Stimulated activated CD8-positive, alpha-beta memory T cell treated with anti-CD3 and anti-CD28 coated beads, Interleukin-15, amount 100 ng/mL, for 4 hours (primary cell): ENCODE measurements at places on chromosomes 7 and 10.

GRCh38 chr10:108072466-108072865, 908.0 kb upstream of the SORCS1 start:
- no peak for DNase-seq

DNA sequence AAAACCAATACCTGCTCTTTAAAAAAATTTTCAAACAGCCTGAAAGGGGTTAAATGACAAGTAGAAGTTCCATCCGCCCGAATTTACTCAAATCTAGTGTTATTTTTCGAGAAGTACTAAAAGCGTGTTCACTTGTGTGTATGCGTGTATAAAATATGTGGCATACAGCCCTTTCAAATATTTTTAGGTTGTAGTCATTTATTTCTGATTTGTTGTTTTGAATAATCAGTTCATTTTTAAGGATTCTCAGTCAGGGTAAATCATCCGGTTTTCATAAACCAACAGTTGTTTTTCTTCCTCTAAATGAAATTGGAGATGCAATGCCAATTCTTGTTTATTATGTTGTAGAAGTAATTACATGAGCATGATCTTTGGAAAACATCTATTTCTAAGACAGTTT, 6.9 kb upstream of the SUN1 start:
- no peak for DNase-seq

DNA sequence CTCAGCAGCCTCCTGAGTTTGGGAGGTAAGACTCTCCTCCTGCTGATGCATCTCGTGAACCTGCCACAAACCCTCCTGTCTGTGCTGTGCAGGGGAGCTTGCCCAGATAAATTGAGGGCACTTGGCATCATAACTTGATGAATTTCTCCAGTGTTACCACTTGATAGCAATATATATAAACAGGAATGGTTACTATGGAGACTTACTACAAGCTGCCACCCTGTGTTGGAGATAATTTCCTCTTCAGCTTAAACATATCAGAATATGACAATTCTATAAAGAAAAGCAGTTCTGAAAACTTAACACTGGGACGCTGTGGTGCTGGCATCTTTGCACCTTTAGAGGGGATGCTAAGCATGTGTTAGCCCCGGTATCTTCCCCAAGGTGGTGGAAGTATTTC, 14.9 kb downstream of the PFKFB3 start:
- no peak for DNase-seq

DNA sequence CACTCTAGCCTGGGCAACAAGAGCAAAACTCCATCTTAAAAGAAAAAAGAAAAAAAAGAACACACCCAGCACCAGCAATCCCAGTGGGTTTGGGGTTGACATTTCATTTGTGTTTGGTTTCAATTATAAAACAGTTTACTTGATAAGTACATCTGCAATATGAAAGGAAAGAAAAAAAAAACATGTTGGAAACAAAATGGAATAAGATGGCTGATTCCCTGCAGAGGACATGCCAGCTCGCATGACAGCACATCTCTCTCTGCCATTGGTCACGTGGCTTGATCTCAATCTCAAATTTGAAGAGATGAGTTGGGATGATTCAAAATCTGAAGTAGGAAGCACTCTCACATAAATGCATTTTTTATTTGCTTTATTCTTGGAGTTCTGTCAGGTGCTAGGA, 28.0 kb downstream of the MYOF start:
- no peak for DNase-seq

- no peak for DNase-seq
These were observed 407.5 kb upstream of the AUTS2 start for GRCh38 chr7:69190763-69191162.

DNA sequence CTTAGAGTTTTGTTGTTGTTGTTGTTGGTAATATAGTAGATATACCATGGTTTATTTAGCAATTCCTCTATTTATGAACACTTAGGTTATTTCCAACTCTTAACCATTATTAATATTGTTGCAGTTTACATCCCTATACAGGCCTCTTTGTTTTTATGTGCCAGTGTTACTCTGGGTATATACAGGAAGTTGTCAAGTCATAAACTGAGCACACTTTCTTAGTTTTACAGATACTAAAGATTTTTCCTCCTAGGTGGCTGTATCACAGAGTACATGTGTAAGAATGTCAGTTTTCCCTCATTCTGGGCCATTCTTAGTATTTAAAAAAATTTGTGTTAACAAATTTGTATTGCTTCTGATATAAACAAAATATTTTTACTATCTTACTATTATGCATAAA, 128.4 kb downstream of the ARL4A start:
- DNase-seq: no peak

DNA sequence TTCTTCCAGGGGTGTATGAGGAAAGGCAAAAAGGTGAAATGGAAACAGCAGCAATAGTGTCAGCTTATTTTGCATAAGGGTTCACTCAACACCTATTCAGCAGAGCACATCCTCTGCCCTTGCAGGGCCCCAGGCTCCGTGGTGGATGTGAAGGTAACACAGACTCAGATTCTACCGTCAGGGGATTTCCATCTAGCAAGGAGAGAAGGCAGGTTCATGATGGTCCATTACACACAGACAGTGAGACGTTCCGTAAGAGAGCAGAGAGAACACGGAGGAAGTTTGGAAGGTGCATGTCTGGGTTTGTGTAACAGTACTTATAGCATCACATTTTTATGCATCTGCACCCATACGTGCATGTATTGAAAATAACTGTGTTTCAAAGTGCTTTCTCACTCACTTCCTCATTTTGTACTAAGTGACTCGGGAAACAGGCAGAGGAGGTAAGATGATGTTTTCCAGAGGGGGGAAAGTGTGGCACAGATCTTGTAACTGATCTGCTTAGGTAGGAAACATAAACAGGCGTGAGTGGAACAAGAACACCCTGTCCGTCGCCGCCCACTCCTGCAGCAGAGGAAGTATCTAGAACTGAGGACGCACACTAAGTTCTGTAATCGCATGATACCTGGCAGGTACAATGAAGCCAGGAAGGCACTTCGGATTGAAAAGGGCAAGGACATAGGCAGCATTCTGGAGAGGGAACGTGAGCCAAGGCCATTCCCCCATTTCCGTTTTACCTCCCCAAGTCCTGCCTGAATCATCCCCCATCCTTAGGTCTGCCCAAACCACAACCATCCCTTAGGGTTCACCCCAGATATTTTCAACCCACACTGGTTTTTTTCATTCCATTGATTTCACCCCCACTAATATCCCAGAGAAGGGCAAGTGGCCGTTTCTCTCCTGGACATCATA, 1.0 kb upstream of the ENO4 start:
- no peak for DNase-seq

- DNase-seq: no peak
These were observed 51.6 kb downstream of the TFPI2 start for GRCh38 chr7:93838966-93839365.

DNA sequence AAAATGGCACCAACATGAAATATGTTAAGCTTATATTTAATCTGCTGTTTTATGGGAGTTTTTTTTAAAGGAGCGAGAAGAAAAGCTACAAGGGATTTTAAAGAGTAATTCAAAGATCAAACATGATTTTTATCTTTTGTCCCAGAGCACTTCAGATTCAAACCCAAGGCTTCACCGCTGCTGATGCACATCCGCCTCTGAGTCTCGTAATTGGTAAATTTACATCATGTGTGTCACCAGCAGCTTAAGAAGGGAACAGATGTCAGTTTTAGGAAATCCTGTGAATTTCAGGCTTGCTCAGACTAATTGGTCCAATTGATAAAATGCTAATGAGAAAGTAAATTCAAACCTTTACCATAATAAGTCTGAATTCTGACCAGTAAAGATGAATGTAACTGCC, 406.3 kb downstream of the GFRA1 start:
- DNase-seq: no peak

- no peak for DNase-seq
These were observed 88.7 kb upstream of the ZWINT start for GRCh38 chr10:56449770-56450169.

- DNase-seq: no peak
These were observed 379.2 kb downstream of the NRG3 start for GRCh38 chr10:82254237-82254636.

DNA sequence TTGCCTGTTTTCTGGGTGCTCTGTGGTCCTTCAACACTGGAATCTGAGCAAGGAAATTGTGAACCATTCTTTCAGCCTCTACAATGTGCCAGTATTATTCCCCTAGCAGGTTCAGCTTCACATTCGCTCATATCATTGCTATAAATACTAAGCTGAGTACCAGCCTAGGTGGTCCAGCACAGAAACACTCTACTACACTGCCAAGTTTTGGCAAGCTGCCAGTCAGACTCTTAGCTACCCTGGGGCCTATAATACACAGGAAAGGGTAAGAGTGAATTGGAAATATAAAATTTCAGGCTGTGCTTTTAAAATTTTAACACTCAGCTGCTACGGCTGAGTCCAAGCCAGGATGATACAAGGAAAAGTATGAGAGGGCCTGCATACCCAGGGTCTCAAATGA, 49.9 kb upstream of the PPP1R3A start:
- DNase-seq: no peak

- DNase-seq: no peak
These were observed 123.0 kb upstream of the FZD8 start for GRCh38 chr10:35765066-35765527.

- DNase-seq: no peak
These were observed 570.7 kb downstream of the REEP3 start for GRCh38 chr10:64091897-64092296.

GRCh38 chr7:120740348-120740747, 117.6 kb downstream of the TSPAN12 start:
- no peak for DNase-seq

DNA sequence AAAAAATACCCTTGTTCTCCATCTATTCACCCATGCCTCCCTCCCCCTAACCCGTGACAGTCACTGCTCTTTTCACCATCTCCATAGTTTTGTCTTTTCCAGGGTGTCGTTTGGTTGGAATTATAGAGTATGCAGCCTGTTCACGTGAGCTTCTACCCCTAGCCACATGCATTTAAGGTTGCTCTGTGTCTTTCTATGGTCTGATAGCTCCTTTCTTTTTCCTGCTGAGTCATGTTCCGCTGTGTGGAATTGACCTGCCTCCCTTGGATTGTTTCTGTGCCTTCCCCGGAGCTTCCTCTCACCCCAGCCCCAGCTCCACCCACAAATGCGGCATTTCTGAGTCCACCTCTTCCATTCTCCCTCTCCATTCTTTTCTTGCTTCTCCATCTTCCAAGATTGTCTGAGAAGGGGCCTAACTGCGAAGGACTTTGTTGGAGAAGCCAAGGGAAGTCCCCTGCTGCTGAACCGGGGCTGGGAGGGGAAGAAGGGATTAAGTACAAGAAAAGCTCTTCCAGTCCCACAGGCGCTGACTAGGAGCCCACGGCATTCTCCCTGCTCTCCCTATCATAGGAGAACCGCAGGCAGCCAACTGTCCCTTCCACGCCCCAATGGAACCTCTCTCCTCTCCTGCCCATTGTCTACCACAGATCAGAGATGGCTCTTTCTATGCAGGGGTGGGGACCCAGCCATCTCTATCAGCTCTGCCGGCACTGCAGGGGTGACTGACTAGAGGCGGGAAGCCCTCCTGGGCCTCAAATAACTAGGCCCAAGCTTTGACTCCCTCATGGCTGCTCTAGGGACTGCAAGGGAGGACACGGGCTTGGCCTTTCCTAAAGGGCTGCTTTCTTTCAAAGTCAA, 87.5 kb upstream of the ANLN start:
- no peak for DNase-seq

GRCh38 chr10:131310142-131310541, 1.4 kb downstream of the TCERG1L start:
- DNase-seq: no peak

GRCh38 chr10:5354068-5354467, 10.7 kb upstream of the UCN3 start:
- no peak for DNase-seq

DNA sequence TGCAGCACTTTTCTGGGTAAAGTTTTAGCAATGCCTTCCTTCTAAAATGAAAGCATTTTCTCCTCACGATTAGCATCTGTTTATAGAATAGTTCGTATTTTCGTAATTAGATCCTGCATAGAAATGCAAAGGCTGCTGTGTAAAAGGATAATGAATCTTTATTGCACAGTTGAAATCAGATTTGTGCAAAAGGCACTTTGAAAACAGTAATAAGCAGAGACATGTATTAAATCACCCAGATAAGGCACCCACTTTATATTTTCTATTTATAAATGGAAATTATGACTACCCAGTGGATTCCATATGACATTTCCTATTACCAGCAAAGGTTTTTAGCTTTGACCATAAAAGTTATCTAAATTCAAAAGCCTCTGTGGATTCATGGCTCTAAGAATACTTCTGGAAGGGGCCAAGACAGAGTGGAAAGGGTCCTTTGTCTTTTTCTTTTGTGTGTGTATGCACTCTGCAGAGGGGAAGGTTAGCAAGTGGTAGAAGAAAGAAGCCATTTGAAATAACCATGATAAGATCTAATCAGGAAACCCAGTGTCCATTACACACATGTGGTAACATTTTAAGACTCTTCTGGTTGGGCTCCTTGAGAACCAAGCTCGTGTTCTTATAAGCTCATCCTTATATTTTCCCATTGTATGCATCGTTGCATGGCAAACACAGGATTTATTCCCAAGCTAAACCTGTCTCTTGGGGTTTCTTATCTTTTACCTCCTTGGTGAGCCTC, 612.1 kb downstream of the AUTS2 start:
- no peak for DNase-seq

DNA sequence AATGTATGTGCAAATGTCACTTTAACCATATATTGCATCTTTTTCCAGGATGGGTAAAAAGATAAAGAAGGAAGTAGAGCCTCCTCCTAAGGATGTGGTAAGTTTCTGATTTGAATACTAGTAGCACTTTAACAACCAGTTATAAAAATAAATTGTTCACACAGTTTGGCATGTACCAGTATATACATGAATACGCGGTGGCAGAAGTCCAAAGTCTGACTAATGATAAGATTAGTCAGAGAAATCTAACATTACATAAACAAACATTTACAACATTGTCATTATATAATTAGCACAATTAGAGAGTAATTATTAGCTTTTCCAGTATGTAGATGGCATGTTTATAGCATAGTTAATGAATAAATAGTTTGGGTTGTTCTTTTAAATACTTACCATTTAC, 4.1 kb downstream of the ARMC3 start:
- DNase-seq: no peak

DNA sequence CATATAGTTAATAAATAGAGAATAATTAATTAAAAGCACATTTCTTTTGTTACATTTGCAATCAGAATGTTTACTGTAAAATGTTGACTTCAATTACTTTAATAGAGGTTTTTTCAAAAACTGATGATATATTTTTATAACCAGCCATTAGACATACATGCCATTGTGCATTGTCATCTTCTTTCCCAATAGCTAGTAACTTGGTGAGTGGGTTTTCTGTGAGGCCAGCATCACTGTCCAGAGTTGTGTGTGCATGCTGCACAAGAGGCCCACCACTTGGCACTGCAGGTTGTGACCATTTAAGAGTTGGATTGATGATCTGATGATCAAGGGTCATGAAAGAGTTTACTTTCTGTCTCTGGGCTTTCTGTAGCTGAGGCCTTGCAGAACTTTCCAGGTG, 46.5 kb downstream of the TFEC start:
- no peak for DNase-seq

- no peak for DNase-seq
These were observed 10.5 kb upstream of the KCP start for GRCh38 chr7:128920913-128921582.

- no peak for DNase-seq
These were observed 153.9 kb upstream of the PCBD1 start for GRCh38 chr10:71042216-71042615.

- no peak for DNase-seq
These were observed 451.3 kb upstream of the MBL2 start for GRCh38 chr10:53223851-53224250.
